Stimulated activated CD8-positive, alpha-beta memory T cell treated with anti-CD3 and anti-CD28 coated beads, Interleukin-4, amount 100 ng/mL, for 24 hours (primary cell): ENCODE measurements at places on chromosomes 2 and 18.

DNA sequence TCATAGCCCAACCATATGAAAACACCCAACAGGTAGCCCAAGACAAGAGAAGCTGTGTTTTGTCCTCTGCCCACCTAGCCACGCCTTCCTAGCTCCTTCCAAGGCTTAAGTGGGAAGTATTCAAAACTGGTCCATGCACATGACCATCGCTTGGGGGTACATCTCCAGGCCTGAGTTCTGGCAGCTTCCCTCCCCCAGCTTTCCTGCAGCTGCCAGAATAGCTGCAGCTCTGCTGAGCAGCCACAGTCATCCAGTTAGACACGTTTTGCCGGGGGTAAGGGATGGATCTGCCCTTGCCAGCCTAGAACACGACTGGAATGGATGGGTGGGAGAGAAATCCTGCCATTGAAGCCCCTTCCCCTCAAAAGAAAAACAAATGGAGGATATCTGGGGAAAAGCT lies 166.8 kb downstream of the NRP2 start:
- no peak for DNase-seq

GRCh38 chr2:43142921-43143438 lies 83.4 kb downstream of the ZFP36L2 start:
- no peak for DNase-seq

- no peak for DNase-seq
These were observed 37.8 kb downstream of the GORASP2 start for GRCh38 chr2:170966648-170967396.

DNA sequence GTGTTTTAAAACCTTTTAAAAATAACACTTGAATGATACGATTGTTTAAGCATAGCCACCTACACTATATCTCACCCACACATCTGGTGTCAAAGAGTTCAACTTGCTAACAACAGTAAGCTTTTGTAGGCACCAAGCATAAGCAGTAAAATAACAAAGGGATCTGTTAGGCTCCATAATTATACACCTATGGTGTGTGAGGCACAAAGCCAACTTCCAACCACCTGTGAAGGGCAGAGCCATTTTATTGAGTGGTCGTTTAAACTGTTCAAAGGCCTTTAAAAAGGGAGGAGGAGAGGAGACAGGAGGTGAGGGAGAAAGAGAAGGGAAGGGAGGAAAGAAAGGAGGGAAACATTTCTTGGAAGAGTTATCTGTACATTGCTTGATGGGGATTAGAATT lies 27.9 kb downstream of the NEMP2 start:
- DNase-seq: no peak

DNA sequence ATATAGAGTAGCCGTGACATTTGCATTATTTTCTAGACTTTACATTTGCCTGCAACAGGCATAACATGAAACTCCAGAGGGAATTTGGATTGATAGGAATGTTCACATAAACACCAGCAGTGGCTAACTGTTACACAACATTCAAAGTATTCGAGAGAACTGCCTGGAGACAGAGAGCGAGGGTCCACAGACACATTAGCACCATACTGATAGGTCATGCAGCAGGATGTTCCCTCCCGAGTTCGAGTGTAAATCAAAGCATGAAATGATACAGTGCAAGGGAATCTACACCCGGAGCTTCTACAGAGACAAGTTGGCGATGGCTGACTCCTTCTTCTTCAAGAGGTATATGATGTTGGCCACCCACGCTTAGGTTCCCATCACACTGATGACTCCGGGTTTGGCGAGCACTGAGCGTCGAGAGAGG lies 89.5 kb downstream of the COL6A3 start:
- DNase-seq: no peak

DNA sequence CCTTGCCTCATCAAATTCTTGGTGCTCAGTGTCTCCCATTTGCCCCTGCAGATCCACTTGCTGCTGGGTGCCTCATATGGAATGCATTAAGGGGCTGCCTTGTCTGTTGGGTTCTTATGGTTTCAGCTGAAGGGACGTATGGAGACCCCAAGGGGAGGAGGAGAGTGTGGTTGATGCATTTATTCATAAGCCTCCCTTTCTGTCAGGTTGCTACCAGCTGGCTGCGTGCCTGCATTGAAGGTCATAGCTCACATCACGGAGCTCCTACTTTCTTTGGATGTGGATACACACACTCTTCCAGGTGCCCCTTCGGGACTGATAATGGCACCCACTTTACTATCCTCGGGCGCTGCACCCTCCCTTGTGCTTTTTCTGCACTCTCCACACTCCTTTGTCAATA lies 377.9 kb downstream of the SLC4A3 start:
- no peak for DNase-seq

DNA sequence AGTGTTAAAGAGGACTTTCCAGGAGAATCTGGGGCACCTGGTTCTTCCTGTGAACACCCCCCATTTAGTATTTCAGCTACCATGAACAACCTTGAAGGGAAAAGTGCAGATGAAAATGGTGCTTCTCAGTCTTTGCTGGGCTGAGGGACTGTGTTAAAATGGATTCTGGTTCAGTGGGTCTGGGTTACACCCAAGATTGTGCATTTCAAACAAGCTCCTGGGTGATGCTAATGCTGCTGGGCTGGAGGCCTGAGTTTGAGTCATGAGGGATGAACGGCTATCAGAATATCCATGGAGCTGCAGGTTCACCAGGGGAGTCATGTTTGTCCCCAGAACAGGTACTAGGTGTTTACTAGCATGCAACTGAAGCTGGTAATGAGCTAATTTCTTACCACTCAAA lies 24.0 kb downstream of the MRPL44 start:
- DNase-seq: no peak

- no peak for DNase-seq
These were observed 169.6 kb upstream of the NDUFV2 start for GRCh38 chr18:8932866-8933265.

DNA sequence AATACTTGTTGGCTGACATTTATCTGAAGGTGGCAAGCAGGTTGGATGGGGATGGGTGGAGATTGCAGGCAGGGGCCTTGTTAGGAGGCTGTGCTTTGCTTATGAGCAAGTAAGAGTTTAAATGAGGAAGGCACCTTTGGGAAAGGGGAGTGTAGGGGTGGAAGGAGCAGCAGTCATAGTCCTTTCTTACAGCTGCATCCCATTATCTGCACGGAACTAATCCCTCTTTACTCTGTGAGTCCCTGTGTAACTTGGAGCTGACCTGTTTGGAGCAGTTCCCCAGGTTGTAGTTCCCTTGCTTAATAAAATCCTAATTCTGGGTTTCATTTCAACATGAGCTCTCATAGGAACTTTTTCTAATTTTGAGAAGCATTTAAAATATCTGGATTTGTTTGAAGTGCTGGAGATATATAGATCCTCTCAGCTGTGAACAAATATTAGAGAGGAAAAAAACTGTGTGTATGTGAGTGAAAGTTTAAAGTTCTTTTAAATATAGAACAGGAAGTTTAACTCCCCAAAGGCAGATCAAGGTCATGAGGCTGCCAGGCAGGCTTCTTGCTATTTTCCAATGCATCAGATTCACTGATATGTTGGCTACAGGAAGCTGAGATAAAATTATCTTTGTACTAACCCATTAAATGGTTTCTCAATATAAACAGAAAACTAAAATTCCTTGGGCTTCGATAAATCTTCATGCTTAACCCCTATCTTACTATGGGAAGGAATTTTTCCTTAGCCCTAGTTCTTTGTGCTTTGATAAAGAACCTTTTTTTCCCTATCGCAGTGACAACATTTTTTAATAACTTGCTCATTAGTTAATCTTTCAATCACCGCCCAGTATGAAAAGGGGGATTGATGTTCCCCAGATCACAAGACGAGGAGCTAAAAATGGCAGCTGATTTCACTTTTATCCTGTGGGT lies 104.6 kb upstream of the EML6 start:
- no peak for DNase-seq

DNA sequence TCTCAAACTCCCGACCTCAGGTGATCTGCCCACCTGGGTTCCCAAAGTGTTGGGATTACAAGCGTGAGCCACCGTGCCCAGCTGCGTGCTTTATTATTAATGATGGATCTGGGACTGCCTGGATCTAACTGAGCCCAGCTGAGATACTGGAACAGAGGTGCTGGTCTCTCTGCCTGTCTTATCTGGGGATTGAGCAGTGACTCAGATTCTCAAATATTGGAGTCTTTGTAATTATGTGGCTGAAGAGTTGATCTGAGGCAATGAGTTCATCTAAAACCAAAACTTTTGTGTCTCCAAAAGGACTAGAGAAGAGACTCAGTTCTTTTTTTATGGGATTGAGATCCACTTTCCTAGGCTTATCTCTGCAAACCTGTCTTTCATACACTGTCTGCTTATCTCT lies 16.3 kb downstream of the PLEKHB2 start:
- no peak for DNase-seq

GRCh38 chr2:68857855-68858456 lies 13.2 kb downstream of the BMP10 start:
- DNase-seq: no peak

DNA sequence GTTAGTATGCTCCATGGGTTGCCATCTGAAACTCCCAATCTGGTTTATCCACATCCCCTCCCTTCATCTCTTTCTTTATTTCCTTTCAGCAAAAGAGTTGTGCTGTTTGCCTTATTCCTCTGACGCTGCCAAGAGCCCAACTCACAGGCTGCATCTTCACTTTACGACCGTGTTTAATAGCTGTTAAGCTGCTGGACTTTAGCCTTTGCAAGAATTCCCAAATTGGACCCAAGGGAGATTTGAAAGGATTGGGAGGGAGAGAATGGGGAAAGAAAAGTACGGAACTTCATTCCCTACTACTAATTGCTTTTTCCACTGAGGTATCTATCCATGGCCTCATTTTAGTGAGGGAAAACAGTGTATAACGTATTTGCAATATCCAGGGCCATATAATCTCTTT lies 263.4 kb upstream of the MEIS1 start:
- no peak for DNase-seq

GRCh38 chr18:54251606-54252390 lies 17.5 kb upstream of the POLI start:
- DNase-seq: no peak

GRCh38 chr2:237290261-237290660 lies 123.7 kb downstream of the COL6A3 start:
- DNase-seq: no peak

DNA sequence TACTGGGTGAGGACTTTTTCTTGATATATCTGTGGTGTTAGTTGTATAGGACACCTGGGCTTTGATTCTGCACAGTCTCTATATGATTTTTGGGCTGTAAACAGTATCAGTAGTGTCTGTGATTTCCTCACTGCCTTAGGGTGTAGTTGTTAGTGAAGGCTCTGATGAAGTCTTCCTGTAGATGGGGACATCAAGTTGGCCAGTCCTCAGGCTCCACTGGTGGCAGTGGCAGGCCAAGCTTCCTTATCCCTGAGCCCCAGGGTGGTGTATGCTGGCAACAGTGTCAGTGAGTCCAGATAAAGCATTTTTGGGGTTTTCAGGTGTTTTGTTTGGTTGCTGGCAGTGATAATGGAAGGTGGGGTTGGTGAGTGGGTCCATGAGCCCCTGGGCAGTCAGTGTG lies 961.4 kb downstream of the DSC3 start:
- DNase-seq: no peak

DNA sequence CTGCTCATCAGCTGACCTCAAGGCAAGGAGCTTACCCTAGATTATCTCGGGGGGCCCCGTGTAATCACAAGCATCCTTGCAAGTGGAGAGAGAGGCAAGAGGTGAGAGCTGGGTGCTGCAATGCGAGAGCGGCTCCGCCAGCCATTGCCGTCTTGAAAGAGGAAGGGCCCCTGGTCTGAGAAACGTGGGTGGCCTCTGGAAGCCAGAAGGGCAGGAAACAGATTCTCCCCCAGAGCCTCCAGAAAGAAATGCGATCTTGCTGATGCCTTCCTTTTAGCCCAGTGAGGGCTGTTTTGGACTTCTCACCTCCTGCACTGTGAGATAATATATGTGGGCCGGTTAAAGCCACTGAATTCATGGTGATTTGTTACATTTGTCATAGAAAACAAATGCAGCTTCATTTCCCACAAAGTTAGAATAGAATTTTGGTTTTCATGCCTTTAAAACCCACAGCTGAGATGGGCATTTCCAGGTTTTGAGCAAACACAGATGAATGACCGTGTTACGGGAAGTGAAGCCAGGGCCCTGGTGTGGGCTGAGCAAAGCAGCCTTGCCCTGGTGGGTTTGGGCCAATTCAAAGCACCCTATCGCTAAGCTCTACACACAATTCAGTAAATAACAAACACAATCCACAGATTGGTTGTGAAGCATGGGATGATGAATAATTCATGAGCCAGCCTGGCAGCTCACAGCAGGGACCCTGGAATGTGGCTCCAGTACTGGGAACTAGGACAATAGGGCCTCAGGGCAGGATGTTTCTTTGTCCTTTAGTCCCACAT lies 319.9 kb upstream of the HS6ST1 start:
- DNase-seq: no peak

DNA sequence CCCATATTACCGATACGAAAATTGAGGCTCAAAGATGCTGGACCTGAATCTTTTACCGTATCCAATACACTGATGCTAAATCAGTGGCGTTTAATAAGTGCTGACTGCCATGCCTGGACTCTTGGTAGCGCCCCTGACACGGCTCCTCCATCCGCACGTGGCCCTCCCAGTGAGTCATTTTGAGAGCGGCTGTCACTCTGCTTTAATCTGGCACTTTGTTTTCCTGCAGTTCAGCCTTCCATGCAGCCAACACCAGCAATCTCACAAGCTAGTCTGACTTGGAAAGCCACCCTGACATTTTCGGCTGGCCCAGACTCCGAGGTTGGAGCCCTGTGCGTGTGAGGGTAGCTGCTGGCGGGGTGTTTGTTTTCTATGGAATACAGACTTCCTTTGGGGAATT lies 155.1 kb upstream of the LMAN1 start:
- no peak for DNase-seq

DNA sequence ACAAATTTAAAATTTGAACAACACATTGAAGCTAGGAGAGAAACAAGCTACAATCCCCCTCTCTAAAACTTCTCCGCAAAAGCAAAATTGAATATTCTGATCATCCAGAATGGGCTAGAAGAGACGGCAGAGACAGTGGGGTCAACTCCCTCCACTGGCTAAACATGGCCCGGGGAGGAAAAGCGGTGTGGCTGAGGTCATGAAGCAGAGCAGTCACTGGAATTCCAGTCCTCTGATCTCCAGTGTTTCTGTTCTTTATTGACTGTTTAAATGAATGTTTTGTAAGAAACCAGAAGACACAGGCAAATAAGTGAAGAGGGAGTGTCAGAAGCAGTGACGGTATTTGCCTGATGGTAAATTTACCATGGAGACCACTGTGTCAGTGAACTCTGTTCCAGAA lies 116.2 kb downstream of the GAREM1 start:
- no peak for DNase-seq

DNA sequence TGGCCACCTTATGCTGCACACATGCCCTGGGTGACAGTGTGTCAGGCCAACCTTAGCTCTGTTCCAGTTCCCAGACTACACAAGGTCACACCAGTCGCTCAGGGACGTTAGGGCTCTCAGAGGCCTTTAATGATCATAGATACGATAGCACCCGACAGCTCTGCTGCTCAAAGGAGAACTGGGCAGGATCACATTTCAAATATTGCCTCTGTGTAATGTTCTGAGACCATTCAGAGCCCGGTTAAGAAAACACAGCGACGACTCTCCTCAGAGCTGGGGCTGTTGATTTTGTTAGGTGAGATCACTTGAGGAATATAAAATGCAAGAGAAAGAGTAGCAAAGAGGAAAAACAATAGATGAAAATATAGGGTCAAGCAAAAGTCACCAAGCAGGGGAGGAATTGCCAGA lies 166.6 kb upstream of the TANK start:
- DNase-seq: no peak
